ENCODE measurements at places on chromosomes 2 and 18.

GRCh38 chr2:231182513-231182899 lies 15.9 kb upstream of the ARMC9 start:
- no peak for DNase-seq

DNA sequence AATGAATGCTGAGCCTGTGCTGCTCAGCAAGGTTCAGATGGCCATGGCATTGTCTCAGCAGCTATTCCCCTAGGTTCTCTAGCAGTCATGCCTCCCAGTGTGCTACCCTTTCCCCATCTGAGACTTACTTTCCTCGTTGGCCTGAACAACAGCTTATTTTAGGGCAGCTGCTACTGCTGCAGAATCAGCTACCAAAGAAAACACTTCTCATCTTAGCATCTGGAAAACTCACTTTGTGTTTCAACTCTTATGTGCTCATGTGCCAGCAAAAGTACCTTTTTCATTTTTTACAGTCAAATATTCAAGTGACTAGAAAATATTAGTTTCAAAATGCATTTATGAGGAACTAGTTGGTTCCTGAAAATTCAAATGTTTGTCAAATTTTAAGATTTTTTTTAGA lies 60.4 kb upstream of the ZNF397 start:
- DNase-seq: no peak

DNA sequence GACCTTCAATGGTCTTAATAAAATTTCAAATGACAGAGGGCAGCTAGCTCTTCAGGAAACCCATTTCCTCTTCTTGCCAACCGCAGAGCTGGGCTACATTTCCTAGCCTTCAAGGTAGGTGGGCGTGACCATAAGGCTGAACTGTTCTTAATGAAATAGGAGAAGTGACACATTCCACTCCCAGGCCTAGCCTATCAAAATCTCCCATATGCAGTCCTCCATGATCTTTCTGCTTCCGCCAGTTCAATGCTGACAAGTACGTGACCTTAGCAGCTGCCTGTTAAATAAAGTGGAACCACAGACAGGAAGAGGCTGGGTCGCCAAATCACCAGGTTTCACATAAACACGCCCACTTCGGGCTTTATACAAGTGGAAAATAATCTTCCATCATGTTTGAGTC lies 13.2 kb downstream of the SERPINE2 start:
- peak; percentile 11 for DNase-seq

GRCh38 chr2:120395221-120396012 lies 49.5 kb downstream of the INHBB start:
- DNase-seq: no peak

- DNase-seq: no peak
These were observed 85.4 kb upstream of the EML6 start for GRCh38 chr2:54638103-54638502.

DNA sequence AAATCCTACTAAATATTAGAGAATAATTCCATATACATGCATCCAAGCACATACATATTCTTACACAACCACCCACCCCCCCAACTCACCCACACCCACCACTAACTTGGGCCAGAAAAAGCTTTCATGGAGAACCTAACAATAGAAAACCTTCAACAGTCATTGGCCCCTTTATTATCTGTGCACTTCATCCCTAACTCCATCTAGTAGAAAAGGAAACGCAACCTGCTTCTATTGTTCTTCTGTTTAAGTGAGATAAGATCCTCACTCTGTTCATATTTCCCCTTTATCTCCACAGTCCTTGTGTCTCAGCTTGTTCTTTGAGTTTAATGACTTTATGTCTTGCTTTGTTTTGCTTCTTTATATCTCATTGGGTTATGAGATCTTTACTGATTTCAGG lies 1740.2 kb upstream of the CELF4 start:
- DNase-seq: no peak

- peak; percentile 51 for DNase-seq
These were observed 749 bp upstream of the PTMA start for GRCh38 chr2:231707625-231707926.

DNA sequence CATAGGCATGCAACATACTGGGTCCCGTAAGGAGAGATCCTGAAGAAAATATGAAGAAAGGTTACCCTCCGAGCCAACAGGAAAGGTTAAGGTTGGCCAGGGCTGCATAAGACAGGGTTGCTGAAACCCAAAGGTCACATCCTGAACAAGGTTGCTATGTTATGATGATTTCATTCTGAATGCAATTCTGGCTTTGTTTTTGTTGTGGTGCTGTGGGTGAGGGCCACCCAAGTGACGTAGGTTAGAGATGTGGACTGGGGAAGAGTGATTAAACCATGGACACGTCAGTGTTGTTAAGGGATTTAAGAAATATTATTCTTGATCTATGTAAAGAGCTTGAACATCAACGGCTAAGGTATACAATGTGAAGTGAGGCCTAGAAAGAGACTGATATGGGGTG lies 60.0 kb downstream of the ZEB2 start:
- no peak for DNase-seq

DNA sequence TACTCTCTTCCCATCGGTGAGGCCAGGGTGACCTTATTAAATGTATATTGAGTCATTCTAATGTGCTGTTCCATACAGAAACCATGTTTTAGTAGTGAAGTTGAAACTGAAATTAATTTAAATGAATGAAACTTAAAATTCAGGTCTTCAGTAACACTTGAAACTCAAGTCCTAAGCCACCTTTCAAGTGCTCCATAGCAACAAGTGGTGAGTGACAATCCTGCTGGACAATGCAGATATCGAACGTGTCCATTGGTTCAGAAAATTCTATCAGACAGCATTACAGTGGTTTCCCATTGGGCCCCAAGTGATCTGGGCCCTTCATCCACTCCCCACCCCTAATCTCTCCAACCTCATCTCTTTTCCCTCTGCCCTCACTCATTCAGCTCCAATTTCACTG lies 48.7 kb downstream of the HNMT start:
- DNase-seq: no peak

- no peak for DNase-seq
These were observed 95.7 kb upstream of the LINC00305 start for GRCh38 chr18:64244571-64244970.

- DNase-seq: no peak
These were observed 282.1 kb upstream of the NT5C1B start for GRCh38 chr2:18871430-18871829.

GRCh38 chr18:68406761-68407160 lies 308.1 kb downstream of the TMX3 start:
- DNase-seq: no peak

DNA sequence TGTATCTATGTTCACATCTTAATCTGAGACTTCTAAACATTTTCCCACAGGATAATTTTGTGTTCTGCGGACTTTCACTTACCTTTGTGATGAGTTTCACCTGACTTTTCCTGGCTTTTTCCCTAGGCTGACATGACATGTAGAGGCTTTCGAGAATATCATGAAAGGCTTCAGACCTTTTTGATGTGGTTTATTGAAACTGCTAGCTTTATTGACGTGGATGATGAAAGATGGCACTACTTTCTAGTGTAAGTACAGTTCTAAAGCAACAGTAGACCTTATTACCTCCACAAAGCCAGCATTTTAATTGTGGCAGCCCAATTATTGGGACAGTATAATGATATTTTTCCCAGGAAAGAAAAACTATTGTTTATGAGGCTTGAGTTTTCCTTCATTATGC lies 34.1 kb upstream of the METAP1D start:
- DNase-seq: no peak

DNA sequence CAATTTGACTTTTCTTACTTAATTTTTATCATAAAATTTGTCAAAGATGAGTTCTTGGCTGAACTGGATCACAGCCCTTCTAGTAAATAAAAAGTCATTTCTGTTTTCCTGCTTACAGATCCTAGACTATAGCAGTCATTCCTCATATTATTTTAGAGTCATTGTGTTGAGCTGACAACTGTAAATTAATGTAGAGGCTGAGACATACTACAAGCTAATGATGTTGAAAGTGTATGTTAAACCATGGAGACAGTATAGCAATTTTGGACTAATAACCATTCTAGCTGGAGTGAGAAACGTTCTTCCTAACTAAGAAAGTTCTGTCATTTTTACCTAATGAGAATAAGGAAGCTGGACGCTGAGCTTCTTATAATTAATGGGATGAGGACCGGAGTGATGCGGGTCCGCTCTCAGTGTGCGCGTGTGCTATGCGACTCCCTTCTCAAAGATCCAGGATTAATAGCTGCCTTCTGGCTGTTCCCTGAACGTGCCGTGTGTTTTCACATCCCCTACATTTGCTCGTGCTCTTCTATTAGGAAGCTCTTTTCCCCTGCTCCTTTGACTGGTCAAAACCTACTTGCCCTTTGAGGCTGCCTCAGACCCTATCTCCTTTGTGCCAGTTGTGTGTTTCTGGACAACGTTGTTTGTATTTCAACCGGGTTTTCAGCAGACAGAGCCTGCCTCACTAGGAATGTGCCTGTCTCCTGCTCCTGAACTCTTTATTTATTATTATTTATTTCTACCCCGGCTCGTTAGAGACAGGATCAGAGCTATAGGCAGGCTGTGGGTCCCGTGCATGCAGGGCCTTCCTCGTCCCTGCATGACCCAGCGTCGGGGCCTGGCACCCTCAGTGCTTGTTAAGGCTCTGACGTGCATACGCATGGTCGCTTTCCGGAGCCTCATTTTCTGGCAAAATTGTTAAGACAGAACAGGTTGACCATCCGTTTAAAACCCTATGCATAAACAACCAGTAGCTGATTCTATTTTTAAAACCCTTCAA lies 182.6 kb downstream of the DCDC2C start:
- no peak for DNase-seq

- DNase-seq: no peak
These were observed 563 bp downstream of the KIF3C start for GRCh38 chr2:25981596-25982272.

DNA sequence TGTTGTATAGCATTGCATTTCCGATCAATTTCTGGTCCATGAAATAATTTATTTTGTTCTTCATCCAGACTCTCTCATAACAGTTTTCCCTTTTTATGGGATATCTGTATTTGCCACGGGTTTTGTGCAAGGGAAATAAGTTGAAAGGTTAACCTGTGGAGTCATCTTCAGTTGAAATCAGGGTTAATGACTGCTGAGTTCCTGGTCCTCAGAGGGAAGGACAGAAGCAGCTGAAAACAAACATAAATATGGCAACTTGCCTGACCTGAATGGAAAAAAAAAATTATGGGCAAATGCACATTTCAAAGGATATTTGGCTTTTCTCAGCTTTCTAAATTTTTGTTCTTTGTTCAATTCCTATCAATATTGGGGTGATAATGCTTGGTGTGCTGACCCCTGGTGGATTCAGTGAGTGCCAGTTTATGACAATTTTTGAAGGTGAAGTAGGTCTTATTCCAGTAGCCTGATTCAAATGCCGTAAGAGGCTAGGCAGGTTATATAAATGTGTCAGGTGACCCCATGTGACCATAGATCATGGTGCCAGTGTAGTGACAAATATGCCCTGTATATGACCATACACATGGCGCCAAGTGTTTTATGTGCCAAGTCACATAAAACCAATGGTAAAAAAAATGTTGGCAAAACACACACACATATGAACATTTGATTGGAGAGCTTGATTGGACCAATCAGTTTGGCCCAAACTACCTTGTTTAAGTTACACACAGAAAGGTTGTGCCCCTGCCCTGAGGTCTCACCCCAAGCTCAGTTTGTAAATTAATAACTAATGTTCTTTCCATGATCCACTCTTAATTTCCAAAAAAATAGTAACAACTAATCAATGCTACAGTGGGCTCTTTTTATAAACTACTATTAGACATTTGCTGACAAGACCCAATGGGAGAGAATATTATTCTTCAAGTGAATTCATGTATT lies 47.6 kb upstream of the FAM124B start:
- no peak for DNase-seq

DNA sequence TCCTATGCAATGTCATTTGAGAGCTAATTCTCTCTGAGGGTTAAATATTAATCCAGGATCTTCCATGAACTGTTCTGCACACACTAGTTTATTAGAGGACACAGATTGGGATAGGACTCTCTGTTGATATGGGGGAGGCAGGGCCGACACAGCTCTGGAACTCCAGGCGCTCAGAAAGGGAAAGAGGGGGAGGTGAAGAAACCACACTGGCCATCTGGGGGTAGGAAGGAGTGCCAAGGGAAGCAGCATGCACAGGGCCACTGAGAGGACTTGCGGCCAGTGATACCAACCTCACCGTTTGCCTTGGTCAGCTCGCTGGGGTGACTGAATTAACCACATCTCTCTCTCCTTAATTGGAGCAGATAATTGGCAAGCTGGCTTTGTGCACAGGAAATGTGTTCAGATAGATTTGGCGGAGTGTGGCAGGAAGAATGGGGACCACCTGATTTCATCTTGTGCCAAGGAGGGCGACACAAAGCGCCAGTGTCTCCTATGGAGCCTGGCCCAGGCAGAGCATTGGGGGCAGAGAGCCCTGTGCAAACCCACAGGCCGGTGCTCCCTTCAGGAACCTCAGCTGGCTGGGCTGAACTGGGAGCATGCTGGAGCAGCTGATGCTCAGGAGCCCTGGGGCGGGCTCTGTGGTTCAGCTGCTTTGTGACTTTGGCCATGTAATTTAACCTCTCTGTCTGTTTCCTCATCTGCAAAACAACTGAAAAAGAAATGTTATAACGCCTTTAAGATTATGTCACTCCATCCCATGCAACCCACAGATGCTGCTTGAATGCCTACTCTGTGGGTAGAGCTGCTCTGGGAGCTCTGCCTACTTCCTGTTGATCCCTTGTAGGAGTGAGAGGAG lies 114.7 kb upstream of the STON1 start:
- no peak for DNase-seq

- no peak for DNase-seq
These were observed 596.8 kb upstream of the GCFC2 start for GRCh38 chr2:76307495-76307894.

GRCh38 chr2:85430752-85431569 lies 12.4 kb downstream of the SH2D6 start:
- no peak for DNase-seq

DNA sequence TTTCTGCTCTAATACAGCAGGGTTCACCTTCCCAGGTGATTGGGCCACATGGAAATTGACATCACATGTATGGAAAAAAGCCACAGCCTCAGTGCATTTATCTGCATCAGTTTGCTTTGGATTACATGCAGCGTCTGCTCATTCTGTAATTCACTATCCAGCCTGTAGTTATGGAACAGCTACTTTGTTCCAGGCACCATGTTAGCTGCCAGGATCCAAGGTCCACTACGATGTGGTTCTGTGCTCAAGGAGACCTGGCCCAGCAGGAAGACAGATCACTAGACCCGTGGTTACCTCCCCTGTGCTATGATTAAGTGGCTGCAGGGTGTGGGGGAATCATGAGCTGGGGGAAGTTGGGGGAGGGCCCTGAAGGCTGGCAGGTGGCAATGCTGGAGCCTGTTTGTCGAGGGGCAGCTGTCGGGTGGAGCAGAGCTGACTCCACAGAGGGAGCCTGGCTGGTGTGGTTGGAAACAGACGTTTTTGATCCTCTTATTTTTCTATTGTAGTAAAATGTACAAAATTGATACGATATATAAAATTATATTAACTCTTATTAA lies 58.6 kb downstream of the TSHZ1 start:
- DNase-seq: no peak

- DNase-seq: no peak
These were observed 89.3 kb downstream of the PDE11A start for GRCh38 chr2:177983183-177983788.

GRCh38 chr18:49098386-49098785 lies 147.6 kb upstream of the SMAD7 start:
- no peak for DNase-seq

GRCh38 chr2:122748552-122749011 lies 993.1 kb downstream of the TSN start:
- DNase-seq: no peak

GRCh38 chr2:79414690-79415089 lies 98.2 kb upstream of the CTNNA2 start:
- no peak for DNase-seq

Data from activated naive CD4-positive, alpha-beta T cell (primary cell).